ENCODE measurements at places on chromosomes 5 and 9.

DNA sequence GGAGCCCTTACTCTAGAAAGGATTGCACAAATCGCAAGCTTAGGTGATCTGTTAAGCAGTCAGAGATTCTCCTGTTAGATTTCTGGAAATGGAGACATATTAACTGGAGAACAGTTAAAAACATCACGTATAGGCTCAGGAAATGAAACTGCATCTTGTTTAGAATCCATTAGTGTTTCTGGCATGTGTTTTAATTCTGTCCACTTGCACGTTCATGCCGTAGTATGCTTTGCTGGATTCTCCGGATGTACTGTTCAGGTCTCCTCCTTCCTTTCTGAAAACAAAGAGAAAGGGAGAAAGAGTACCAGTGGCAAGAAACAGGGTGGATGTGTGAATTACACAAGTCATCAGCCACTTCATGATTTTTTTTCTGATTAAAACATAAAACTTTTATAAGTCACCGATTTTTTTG lies 2.5 kb upstream of the RGMB start:
- DNase-seq = no peak

GRCh38 chr5:159775890-159776289 lies 140.4 kb upstream of the ADRA1B start:
- no peak for DNase-seq

DNA sequence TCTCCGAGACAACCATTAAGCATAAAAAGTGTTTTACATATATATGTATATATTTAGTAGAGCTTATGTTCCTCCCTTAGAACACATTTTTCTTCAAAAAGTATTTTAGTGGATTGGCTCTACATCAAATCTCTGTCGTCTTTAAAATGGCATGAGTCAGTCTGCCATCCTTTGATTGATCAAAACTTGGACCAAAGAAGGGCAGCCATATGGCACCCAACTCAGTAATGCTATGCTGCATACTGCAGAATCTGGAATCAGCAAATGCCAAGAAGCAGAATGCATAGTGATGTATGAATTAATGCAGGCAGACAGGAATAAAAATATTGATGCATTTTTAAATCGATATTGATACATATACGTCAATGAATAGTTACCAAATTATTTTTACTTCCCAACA lies 1074.4 kb downstream of the PTPRD start:
- no peak for DNase-seq

- no peak for DNase-seq
Observed at GRCh38 chr9:119501374-119501773, 132.1 kb upstream of the BRINP1 start.

DNA sequence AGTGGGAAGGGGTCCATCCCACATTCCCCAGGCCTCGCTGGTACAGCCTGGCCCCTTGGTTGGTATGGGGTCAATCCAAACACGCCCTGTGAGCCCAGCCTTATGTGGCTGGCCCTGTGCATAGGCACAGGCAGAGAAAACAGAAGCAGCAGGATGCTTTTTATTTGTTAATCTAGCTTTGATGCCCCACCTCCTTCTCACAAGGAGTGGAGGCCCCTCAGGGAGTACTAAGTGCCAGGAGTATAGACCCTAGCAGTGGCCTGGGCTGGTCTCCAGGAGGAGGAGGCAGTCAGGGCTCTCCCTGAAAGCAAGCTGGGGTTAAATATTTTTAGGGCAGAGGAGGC lies 14.6 kb upstream of the TCF7 start:
- DNase-seq = no peak
